ENCODE measurements at places on chromosomes 7 and 10.

GRCh38 chr7:7438851-7439250, 96.8 kb downstream of the COL28A1 start:
- no peak for DNase-seq

DNA sequence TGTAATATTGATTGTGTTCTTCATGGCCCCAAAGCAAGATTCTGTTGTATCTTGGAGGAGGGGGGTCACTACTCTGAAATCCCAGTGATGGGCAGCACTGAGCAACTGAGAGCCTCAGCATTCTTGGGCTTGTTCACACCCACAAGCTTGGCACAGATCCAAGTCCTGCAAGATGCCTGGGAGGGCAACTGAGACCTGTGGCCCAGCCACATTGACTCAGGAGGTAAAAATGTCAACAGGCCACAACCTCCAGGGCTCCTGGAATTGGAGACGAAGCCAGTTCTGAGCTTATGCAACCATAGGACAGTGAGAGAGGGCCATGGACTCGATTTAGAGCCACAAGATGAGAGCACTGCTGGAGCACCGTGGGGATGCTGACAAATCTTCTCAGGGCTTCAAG, 3.1 kb upstream of the DOCK1 start:
- no peak for DNase-seq

- no peak for DNase-seq
Observed at GRCh38 chr10:31739711-31740110, 188.9 kb downstream of the ARHGAP12 start.

DNA sequence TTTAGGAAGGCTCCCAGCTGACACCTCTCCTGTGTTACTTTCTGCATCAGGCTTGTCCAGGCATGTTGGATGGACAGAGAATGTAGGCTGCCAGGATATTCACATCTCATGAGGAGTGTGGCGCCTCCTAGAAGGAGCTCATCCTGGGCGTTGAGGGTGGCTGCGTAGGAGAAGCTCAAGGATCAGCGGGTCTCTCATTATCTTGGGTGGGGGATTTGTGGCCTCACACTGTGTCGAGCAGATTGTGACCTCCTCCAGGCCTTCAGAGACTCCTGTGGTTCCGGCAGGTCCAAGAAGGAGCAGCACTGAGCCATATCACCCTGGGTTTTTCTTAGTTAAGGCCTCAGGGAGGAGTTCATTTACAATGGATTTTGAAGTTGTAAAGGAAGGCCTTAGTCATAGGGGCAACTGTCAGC, 8.7 kb upstream of the COBL start:
- DNase-seq, result no peak

DNA sequence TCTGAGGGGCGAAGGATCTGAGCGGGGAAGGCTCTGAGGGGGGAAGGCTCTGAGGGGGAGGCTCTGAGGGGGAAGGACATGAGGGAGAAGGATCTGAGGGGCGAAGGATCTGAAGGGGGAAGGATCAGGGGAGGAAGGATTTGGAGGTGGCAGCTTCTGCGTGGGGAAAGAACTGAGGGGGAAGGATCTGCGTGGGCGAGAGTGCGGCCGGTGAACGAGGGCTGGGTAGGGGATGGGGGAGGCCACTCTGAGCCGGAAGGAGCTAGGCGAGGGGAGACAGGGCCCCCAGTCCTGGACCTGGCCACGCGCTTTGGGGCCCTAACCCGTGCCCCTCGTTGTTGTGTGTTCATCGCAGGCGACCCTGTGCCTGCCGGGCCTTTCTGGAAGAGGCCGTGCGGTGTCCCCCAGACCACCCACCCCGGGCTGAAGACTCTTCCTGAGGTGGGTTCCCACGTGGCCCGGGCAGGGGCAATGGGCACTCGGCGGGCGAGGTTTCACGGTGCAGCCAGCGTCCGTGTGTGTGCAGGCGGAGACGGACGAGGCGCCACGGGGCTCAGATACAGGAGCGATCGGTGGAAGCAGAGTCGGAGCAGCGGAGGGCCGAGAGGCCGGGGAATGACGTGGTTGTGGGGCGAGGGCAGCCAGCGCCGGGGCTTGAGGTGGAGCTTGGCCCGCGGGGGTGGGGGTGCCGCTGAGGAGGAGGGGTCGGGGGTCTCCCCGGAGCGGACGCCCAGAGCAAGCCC, 2.0 kb downstream of the CALY start:
- DNase-seq, result no peak

GRCh38 chr7:100604028-100604975, 2.1 kb downstream of the PCOLCE start:
- no peak for DNase-seq

GRCh38 chr7:36315309-36315944, 74.2 kb upstream of the ANLN start:
- DNase-seq, result no peak
